ENCODE measurements at places on chromosomes 3 and 15.

DNA sequence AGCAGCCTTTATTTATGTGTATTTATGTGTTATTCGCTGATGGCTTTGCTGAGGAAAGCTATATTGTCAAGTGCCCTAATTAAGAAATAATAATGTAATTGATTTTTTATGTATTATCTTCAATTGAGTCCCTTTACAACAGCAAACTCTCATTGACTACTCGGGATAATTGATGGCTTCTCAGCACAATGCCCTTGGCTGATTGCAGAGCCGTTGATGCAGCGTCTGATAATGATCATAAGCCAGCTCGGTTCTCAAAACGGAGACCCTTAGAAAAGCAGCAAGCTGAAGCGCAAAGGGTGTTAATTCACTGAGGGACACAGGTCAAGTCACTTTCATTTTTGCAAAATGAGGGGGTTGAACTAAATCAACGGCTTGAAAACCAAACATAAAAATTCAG, 357.1 kb upstream of the KCNH8 start:
- DNase-seq, result no peak

GRCh38 chr3:95733336-95733735, 1081.1 kb upstream of the EPHA6 start:
- no peak for DNase-seq

DNA sequence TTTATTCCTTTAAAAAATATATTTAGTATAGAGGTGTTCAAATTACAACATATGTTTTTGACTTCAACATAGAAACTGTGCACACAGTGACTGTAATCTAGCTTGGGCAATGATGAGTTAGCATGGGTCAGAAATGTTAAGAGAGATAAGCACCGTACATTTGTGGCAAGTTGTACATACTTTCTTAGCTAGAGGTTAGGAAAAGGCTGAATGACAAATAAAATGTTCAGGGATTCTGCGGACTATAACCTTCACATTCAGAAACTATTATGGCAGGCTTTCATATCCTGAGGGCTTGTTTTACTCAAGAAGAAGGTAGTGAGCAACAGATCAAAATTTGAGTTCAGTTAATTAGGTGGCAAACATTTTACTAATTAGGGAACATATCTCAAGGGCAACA, 379.7 kb upstream of the EPHA6 start:
- no peak for DNase-seq

- DNase-seq, result no peak
These were observed 130.6 kb downstream of the CCNL1 start for GRCh38 chr3:157029365-157029790.

DNA sequence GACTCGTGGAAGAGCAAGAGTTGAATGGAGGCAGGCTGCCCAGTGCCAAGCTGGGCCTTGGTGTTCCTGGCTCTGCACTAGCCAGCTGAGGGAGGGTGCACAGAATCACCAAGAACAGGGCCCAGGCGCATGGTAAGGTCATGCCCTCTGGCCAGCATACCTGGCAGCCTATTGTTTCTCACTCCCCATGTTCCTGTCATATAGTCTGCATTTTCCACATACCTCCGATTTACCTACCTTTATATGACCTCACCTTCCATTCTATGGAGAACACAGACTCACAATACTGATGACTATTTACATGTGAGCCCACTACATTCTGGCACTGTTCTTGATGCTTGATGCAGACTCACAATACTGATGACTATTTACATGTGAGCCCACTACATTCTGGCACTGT, 5.4 kb downstream of the CLEC3B start:
- DNase-seq, result no peak

- DNase-seq, result no peak
These were observed 28.1 kb downstream of the CHST2 start for GRCh38 chr3:143147707-143148106.

DNA sequence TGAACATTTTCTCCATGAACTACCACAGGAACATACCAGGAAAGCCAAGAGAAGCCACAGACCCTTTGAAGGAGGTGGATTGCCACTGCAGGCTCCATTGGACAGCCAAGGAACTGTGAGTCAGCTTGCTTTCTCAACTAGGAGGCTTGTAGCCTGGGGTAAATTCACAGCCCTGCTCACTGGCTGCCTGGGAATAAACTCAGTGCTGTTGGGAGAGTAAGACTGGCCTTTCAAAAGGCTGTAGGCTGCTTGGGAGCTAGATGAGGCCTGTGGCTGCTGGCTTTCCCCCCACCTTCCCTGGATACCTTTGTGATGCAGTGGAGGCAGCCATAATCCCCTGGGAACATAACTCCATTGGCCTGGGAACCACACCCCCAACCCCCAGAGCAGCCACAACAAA, 223.5 kb upstream of the RBMS3 start:
- DNase-seq, result no peak
